ENCODE measurements at places on chromosomes 1 and 21. TPM values are rescaled to one million over a fixed set of nuclear protein-coding genes. Genes with fewer than 3 reads are reported as not detected.

- no peak for DNase-seq
These were observed 24.3 kb downstream of the ILDR2 start for GRCh38 chr1:166951050-166951449.

DNA sequence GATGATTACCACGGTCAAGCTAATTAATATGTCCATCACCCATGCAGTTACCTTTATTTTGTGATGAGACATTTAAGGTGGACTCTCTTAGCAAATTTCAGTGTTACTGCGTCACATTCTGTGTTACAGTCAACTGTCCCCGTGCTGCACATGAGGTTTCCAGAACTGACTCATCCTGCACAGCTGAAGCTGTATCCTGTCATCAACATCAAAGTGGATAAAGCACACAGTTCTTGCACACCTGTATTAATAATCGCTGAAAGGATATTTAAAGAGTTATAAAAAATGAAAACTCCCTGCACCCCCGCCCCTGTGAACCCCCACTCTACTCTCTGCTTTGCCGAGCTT, 3.4 kb upstream of the KRTAP10-5 start:
- DNase-seq, result peak; percentile 29

DNA sequence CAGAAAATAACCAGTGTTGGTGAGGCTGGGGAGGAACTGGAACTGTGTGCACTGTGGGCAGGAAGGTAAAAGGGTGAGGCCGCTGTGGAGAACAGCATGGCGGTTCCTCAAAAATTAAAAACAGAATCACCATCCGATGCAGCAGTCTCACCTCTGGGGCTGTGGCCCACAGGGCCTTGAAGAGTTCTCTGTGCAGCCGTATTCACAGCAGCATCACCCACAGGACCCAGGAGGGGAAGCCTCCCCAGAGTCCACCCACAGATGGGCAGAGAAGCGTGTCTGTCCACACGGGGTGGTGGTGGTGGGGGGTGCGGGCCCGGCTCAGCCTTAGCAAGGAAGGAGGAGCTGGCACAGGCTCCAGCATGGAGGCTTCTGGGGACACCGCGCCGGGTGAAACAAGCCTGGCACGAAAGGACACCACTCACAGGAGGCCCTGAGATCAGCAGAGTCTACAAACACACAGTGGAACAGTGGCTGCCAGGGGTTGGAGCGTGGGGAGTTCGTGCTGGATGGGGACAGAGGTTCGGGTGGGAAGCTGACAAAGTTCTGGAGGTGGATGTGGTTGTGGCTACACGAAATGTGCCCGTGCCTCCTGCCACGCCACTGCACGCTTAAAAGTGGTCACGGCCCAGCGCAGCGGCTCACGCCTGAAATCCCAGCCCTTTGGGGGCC, 11.5 kb downstream of the MORN1 start:
- DNase-seq, result no peak

DNA sequence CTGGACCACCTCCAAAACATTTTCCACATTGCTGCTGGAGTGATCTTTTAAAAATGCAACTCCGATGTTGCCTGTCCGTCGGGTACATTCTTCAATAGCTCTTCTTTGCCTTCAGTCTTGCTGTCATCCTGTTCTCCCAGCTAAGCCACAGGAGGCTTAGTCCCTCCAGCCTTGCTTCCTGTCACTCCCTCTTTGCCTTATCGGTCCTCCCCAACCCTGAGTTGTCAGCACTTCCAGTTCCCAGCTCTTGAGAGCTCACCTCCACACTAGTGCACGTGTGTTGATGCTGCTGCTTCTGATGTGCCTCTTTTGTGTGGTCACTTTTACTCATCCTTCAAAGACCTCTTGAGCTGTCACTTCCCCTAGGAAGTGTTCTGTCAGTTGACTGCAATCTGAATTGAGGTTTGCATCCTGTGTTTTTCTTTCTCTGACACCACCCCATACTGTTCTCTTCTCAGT, 15.3 kb downstream of the UCK2 start:
- no peak for DNase-seq

DNA sequence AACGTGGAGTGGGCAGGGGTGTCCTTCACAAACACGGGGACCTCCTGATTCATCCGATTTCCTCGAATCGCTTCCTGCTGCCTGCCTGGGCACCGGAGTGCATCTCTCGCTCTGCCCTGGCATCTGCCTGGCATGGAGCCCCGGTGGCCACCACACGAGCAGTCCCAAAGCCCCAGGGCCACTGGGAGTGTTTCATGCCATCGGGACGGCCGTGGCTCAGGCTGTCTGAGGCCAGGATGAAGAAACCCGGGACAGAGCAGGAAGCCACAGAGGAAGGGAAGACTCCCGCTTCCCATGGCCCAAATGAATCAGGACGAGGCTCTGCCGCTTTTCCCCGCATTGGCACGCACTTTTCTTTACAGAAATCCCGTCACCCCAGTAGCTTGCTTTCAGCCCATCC, 32.4 kb downstream of the MEGF6 start:
- DNase-seq, result no peak

The CD5L gene
- not detected for polyA plus RNA-seq

The LCK gene
- polyA plus RNA-seq, result 0.23 TPM
